Prostate gland (tissue), 2 donors: ENCODE measurements at places on chromosomes 1 and 21. TPM values are rescaled to one million over a fixed set of nuclear protein-coding genes. Genes with fewer than 3 reads are reported as not detected.

F13B gene
- total RNA-seq, result not detected

TAF13 gene
- total RNA-seq, result 27.0 TPM

OR2L13 gene
- not detected for total RNA-seq

KRTAP20-3 gene
- not detected for total RNA-seq

PAFAH2 gene
- total RNA-seq, result 17.4 TPM

DNA sequence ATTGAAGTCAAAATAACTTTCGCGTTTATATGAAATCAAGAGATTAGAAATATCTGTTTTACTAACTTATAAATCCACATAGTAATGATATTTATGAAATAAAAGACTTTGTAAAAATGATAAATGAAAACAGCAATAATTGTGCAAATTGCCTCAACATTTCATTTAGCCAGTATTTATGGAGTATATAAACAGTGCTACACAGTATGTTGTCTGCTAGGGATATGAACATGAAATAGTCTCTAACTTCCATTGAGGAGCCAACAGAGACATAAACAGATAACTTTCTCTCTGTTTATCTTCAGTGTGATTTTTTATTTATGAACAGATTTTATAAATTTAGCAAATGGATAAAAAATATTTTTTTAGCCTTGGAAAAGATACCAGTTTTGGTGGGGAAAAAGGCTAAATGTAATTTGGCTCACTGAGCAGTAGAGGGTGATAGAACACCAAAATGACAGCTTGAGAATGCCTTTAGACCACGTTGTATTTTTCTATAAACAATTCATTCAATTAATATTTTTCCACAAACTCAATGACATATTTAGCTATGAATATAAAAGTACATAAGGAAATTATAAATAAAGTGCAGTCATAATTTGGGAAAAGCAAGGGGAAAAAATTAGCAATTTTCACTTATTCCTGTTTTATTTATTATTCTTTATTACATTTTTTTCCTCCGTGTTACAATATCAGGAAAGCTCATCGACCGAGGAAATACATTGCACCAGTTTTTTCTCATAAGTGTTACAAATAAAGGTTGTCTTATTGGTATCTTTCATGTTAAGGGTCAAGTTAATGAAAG, 47.5 kb upstream of the EEIG2 start:
- no peaks in the 10 kb centered on the region for H3K27me3 ChIP-seq
- DNase-seq, result no peak
- no peak overlapping the region for H3K27ac ChIP-seq
- H3K4me1 ChIP-seq, result no peaks in the 10 kb centered on the region

SLC22A15 gene
- total RNA-seq, result 2.0 TPM

PROX1 gene
- total RNA-seq, result 6.2 TPM

DNA sequence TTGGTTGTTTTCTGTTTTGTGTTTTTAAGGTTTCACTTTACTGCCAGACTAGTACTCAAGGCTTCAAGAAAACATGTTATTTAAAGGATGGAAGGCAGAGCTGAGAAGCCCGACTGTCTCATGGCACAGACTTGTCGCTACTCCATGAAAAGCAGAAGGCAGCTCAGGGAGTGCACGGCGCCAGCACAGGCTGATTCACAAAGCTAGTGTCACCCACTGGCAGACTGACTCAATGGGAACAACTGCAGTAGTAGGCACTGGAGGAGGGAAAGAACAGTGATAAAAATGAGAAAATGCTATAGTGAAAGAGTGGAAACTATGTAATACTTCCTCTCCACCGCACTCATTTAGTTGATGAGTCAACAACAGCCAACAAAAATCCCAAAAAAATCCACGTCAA, 14.7 kb downstream of the HSF2BP start:
- DNase-seq, result no peak
- no peaks in the 10 kb centered on the region for H3K4me1 ChIP-seq
- H3K36me3 ChIP-seq, result no peaks in the 10 kb centered on the region
- no peaks in the 10 kb centered on the region for H3K27me3 ChIP-seq
- no peak overlapping the region for H3K27ac ChIP-seq
- no peak overlapping the region for H3K4me3 ChIP-seq

GRCh38 chr21:32087447-32087846, 191.4 kb downstream of the MIS18A start:
- no peaks in the 10 kb centered on the region for H3K4me1 ChIP-seq
- no peaks in the 10 kb centered on the region for H3K27me3 ChIP-seq
- H3K27ac ChIP-seq, result no peak overlapping the region
- DNase-seq, result no peak

DNA sequence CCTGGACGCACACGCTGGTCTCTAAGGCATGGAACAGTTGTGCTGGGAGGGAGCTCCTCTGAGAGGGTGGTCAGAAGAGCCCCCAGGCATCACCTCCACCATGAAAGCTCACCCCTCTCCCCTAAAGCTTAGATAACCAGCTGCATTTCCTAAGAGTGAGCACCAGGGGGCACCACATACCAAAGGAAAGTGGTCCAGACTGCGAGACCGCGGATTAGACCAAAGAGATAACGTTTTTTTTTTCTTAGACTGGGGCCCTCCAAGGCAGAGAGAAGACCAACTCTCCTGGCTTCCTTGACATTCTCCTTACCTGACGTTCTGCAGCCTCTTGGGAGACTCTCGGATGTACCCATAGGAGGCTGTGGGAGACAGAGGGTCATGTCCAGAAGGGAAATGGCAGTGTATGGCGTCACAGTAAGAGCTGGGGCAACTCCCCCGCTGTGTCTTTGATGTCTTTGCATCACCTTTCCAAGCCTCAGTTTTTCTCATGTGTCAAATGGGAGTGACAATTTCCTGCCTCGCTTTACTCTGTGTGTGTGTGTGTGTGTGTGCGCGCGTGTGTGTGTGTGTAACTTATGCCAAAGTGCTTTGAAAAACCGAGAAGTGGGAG, 12.3 kb upstream of the IFNLR1 start:
- H3K4me1 ChIP-seq, result peaks cover 7% of the 10 kb centered on the region
- no peaks in the 10 kb centered on the region for H3K36me3 ChIP-seq
- H3K27ac ChIP-seq, result no peak overlapping the region
- H3K4me3 ChIP-seq, result no peak overlapping the region

DNA sequence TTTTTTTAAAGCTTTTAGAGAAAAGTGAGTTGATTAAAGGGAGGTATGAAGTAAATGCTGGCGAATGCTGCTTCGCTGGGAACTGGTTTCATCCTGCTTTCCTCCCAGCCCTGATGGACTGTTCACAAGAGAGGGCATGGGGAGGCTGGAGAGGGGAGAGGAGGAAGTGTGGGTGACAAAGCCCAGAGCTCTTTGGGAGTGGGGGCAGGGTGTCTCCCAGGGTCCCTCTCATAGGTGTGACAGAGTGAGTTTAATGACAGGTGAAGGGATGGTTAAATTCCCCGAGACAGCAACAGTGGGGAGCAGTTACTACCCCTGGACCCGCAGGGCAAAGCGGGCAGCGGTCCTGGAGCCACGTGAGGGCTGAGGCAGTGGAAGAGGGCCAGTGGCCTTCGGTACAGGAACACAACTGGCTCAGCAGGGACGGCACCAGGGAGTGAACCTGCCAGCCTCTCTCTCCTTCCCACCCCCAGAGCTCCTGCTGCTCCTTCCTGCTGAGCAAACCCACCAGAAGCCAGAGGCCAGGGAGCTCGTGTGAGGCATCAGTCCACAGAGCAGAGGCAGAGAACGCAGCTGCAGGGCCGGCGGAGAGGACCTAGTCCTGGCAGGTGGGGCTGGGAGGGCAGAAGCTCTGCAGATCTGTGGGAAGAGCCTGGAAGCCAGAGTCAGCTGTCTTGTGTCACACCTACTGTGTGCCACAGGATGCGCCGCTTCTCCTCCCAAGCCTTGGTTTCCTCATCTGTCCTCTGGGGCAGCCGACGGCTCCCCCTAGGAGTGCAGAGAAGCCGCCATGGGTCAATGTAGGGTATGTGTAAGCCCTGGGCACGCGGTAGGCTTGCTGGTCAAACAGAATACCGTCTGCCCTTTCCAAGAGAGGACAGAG, 20.9 kb upstream of the LRP8 start:
- H3K36me3 ChIP-seq, result no peaks in the 10 kb centered on the region
- no peaks in the 10 kb centered on the region for H3K27me3 ChIP-seq
- no peak overlapping the region for H3K4me3 ChIP-seq
- H3K27ac ChIP-seq, result no peak overlapping the region
- no peak for DNase-seq

P3R3URF gene
- total RNA-seq, result not detected

GRCh38 chr21:43754948-43755781, 20.9 kb downstream of the CSTB start:
- H3K27ac ChIP-seq, result no peak overlapping the region
- H3K4me1 ChIP-seq, result peaks cover 26% of the 10 kb centered on the region
- no peak for DNase-seq
- H3K36me3 ChIP-seq, result peaks cover 5% of the 10 kb centered on the region
- H3K4me3 ChIP-seq, result no peak overlapping the region

DNA sequence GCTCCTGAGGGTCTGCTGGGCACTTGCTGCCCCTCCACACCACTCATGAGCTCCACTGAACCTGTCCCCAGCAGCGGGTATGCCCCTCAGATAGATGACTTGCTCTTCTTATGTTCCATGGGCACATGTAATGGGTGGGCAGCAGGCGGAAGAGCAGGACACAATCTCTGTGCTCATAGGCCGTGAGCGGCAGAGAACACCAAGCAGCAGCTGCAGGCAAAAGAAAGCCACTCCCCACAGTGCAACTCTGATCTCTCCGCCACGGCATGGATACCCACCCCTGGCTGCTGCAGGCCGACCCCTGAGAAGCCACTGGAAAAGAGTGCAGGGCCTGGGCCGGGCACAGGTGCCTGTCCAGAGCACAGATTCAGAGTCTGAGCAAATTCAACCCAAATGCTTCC, 135.2 kb upstream of the RUNX3 start:
- DNase-seq, result no peak
- no peak overlapping the region for H3K4me3 ChIP-seq
- no peaks in the 10 kb centered on the region for H3K36me3 ChIP-seq
- no peaks in the 10 kb centered on the region for H3K4me1 ChIP-seq
- H3K27ac ChIP-seq, result no peak overlapping the region

IGSF5 gene
- total RNA-seq, result 1.7 TPM

DNA sequence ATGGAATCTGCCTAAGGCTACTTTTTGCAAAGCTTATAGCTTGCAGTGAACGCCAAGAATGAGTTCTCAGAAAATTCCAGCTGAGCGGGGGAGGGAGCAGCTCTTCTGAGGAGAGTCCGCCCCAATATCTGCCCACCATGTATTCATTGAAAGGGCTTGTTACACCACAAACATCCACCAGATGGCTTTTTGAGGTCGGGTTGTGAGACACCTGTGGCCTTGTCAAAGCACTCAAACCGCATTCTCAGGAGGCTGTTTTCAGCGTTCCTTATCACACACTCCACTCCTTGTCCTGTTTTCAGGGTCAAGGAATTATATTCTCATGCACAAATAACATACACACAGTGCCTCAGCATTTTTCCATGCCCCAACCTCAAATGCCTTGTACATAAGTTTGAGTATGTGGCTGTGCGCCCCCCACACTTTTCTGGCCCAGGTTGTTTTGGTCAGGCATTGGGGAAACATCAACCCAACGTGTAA, 3.9 kb upstream of the C4BPB start:
- no peak overlapping the region for H3K27ac ChIP-seq
- DNase-seq, result peak; percentile 36
- no peak overlapping the region for H3K4me3 ChIP-seq

GRCh38 chr1:234605983-234606783, 3.8 kb downstream of the IRF2BP2 start:
- no peaks in the 10 kb centered on the region for H3K27me3 ChIP-seq
- H3K4me1 ChIP-seq, result peaks cover 7% of the 10 kb centered on the region
- no peak for DNase-seq
- H3K36me3 ChIP-seq, result peaks cover 9% of the 10 kb centered on the region

DNA sequence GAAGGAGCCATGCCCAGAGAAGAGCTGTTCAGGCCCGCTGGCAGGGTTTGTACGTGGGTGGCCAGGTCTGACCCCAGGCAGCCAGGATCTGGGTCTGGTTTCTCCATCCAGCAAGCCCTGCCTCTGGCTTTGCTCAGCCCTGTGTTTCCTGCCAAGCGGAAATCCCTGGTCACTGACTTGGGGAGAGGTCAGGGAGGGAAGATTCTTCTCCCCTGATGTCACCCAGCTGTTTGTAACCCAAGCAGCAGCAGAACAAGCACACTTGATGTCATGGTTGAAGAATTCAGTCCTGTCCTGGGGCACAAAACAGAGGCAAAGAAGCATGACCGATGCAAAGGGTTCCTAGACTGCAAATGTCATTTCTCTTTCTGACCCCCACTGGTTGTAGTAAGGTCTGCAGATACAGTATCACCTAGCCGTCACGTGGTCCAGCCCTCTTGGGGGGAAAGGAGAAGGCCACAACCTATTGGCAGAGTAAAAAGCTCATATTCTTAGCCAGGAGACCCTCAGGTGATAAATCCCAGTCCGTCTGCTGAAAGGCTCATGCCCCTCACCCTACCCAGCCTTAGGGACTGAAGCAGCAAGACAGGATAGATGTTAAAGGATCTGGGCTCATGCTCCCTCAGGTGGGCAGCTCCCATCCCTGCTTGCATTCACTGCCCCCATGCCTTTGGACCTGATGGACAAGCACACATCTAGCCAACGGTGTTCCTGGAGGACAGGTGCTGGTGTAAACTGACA, 120.9 kb downstream of the SYT2 start:
- H3K27ac ChIP-seq, result peak overlapping the region; percentile 70
- no peaks in the 10 kb centered on the region for H3K27me3 ChIP-seq
- H3K4me1 ChIP-seq, result no peaks in the 10 kb centered on the region
- no peak overlapping the region for H3K4me3 ChIP-seq

GRCh38 chr1:178733972-178734371, 8.9 kb downstream of the RALGPS2 start:
- H3K4me3 ChIP-seq, result no peak overlapping the region
- H3K27me3 ChIP-seq, result no peaks in the 10 kb centered on the region
- H3K36me3 ChIP-seq, result no peaks in the 10 kb centered on the region
- H3K4me1 ChIP-seq, result no peaks in the 10 kb centered on the region
- no peak overlapping the region for H3K27ac ChIP-seq

- H3K36me3 ChIP-seq, result no peaks in the 10 kb centered on the region
- no peak for DNase-seq
- H3K27me3 ChIP-seq, result no peaks in the 10 kb centered on the region
- no peak overlapping the region for H3K4me3 ChIP-seq
These were observed 81.0 kb upstream of the SGIP1 start for GRCh38 chr1:66452982-66453381.

- no peaks in the 10 kb centered on the region for H3K4me1 ChIP-seq
- no peak overlapping the region for H3K4me3 ChIP-seq
- no peak for DNase-seq
- no peaks in the 10 kb centered on the region for H3K36me3 ChIP-seq
- no peaks in the 10 kb centered on the region for H3K27me3 ChIP-seq
These were observed 12.9 kb downstream of the EPB41 start for GRCh38 chr1:28927266-28927647.

DNA sequence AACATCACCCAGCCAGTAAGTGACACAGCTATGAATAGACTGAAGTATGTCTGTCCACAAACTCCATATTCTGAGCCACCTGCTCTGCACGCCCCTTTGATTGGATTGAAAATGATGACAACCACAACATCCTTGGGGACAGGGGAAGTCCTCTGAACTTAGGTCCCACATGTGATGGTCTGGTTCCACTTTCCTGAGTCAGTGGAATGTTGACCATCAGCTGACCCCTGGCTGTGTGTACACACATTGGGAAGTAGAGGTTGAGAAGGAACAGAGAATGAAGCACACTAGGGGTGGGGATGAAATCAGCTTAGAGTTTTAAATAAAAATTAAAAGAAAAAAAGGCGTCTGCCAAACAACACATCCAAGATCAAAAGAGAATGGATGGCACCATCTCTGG, 8.0 kb upstream of the DISP3 start:
- no peaks in the 10 kb centered on the region for H3K4me1 ChIP-seq
- H3K4me3 ChIP-seq, result no peak overlapping the region
- H3K27ac ChIP-seq, result no peak overlapping the region
- no peaks in the 10 kb centered on the region for H3K27me3 ChIP-seq
- no peaks in the 10 kb centered on the region for H3K36me3 ChIP-seq
- no peak for DNase-seq

SLAMF9 gene
- total RNA-seq, result not detected

DDR2 gene
- total RNA-seq, result 14.2 TPM
